ENCODE measurements at places on chromosomes 4 and X. TPM values are rescaled to one million over a fixed set of nuclear protein-coding genes. Genes with fewer than 3 reads are reported as not detected.

GRCh38 chr4:54695788-54696187 lies 38.0 kb downstream of the KIT start:
- DNase-seq: no peak

GRCh38 chr4:128225148-128225547 lies 62.5 kb downstream of the PGRMC2 start:
- DNase-seq: no peak

- no peak for DNase-seq
These were observed 693 bp downstream of the OCIAD1 start for GRCh38 chr4:48831532-48832030.

- no peak for DNase-seq
These were observed 1.1 kb upstream of the NSG1 start for GRCh38 chr4:4385729-4386295.

GRCh38 chr4:79869597-79870237 lies 203.3 kb downstream of the ANTXR2 start:
- no peak for DNase-seq

- no peak for DNase-seq
These were observed 95.4 kb upstream of the PLAC1 start for GRCh38 chrX:134753718-134754008.

GRCh38 chr4:6880691-6881090 lies 28.9 kb upstream of the TBC1D14 start:
- DNase-seq: no peak

- no peak for DNase-seq
These were observed 132.3 kb downstream of the ZNF330 start for GRCh38 chr4:141352909-141353525.

Gene GLRA3
- not detected for total RNA-seq

Gene TRIM60
- total RNA-seq: not detected

Gene CXCL3
- not detected for total RNA-seq

Gene ETFDH
- 20.2 TPM for total RNA-seq
